ENCODE measurements at places on chromosomes 2 and 18.
A peak's percentile ranks its signal among the peaks of the same experiment; 100 is the strongest.

- DNase-seq = no peak
Measured at GRCh38 chr2:121596221-121597080, 52.8 kb downstream of the CLASP1 start.

GRCh38 chr2:134359367-134360081 lies 105.7 kb downstream of the MGAT5 start:
- no peak for DNase-seq

- no peak for DNase-seq
Measured at GRCh38 chr2:7886666-7887065, 795.2 kb upstream of the ID2 start.

DNA sequence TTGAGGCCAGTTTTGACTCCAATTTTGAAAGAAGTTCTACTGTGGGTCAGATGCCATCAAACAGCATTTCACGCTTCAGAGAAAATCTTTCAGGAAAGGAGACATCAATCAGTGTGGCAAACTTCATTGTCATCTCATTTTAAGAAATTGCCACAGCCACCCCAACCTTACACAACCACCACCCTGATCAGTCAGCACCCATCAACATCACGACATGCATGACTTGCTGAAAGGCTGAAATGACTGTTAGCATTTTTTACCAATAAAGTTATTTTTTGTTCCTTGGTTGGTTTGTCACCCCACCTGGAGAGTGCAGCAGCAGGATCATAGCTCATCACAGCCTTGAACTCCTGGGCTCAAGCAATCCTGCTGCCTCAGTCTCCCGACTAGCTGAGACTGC lies 10.4 kb downstream of the DNAJC10 start:
- DNase-seq = no peak

GRCh38 chr2:168200930-168201583 lies 46.3 kb downstream of the STK39 start:
- no peak for DNase-seq

DNA sequence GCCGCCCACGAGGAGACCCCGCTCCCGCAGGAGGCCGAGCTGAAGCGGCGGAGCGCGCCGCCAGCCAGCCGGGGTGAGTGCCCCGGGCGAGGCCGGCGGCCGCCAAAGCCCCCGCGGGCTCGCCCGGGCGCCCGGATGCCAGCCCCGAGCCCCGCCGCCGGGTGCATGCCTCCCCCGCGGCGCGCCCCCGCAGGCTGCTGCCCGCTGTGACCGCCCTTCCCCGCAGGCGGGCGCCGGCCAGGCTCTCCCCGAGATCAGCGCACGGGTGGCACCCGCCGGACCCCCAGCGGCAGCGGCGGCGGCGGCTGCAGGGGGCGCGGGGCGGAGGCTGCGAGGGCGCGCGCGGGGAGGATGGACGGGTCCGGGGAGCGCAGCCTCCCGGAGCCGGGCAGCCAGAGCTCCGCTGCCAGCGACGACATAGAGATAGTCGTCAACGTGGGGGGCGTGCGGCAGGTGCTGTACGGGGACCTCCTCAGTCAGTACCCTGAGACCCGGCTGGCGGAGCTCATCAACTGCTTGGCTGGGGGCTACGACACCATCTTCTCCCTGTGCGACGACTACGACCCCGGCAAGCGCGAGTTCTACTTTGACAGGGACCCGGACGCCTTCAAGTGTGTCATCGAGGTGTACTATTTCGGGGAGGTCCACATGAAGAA lies 470 bp downstream of the KCNF1 start:
- no peak for DNase-seq

GRCh38 chr2:9595746-9596145 lies 35.1 kb downstream of the YWHAQ start:
- DNase-seq = no peak

- no peak for DNase-seq
Measured at GRCh38 chr2:109385506-109385905, 228.3 kb downstream of the SEPTIN10 start.

GRCh38 chr18:64399566-64399965 lies 250.7 kb upstream of the LINC00305 start:
- DNase-seq = no peak

- no peak for DNase-seq
Measured at GRCh38 chr2:68176657-68177056, 19.0 kb downstream of the PNO1 start.

- DNase-seq = no peak
Measured at GRCh38 chr2:5946225-5947115, 254.3 kb downstream of the SOX11 start.

- no peak for DNase-seq
Measured at GRCh38 chr2:28216331-28216730, 176.3 kb upstream of the FOSL2 start.

DNA sequence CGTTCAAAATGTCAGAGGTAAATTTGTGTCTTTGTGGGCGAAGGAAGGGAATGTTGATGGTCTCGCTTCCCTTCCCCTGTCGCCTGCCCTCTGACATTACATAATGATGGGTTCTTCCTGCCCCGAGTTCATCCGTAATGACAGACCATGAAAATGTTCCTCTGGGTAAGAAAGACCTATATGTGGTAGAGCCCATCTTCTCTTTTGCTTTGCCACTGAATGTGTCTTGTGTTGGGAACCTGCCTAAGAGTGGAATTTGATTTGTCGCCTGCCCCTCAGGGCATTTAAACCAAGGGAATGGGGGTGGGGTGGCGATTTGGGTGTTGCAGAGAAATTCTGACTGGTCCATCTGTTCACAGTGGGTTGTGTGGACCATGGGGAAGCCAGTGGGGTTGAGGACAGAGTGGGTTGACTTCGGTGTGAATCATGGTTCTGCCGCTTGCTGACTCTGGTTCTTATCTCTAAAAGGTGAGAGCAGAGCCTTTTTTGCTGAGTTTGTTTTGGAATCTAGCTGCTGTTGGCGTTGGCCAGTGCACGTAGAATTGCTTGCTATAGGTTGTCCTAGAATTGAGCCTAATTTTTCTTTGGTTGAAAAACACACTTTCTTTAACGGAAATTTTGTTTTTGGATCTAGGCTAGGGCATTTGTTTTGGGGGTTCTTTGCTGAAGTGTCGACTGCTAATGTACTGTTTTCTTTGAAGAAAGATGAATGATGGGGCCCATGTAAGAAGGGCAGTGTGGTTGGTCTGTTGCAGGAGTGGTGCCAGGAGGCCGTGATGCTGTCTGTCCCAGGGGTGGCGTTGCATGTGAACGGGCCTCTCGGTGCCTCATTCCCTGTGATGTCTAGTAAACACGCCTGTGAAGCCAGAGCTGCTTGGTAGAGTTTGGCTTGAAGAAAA lies 1.3 kb downstream of the INPP4A start:
- DNase-seq = no peak

DNA sequence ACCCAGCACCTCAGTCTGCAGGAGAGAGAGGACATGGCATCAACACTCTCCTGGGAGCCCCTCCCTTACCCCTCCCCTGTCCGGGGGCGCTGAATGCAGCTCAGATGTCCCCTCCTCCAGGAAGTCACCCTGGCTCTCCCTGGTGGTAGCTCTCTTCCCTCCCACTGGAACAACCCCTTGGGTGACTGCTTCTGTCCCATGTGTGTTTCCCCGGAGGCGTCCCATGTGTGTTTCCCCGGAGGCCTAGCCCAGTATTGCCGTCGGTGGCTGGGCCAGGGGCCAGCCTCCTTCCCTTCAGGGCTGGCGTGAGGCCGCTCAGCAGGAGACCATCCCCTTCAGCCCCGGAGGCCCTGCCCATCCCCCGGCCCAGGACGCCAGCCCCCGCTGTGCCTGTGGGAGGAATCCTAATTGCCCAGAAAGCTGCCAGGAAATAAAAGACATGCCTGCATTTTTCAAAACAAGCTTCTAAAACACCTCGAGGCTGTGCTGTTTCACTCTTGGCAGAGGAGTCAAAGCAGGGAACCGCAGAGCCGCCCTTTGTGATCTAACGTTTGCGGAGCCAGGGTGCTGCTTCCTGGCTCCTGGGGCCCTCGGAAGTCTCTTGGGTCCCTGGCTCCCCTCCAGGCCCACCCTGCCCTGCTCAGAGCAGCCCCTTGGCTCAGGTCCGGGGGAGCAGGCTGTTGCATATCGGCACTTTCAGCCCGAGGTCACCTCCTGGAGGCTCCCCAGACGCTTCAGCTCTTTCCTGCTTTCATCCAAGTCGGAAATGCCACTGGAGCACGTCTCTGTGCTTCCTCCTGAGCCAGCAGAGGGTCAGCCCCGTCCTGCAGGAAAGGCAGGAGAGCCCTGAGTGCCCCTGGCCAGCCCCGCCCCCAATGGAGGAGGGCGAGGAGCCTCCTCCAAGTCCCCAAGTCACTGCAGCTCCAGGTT lies 11.4 kb downstream of the SNED1 start:
- DNase-seq = peak; percentile 26

GRCh38 chr2:152174574-152174973 lies 989 bp downstream of the STAM2 start:
- DNase-seq = no peak

GRCh38 chr2:232497348-232497747 lies 9.7 kb upstream of the ECEL1 start:
- DNase-seq = no peak

Measured in stimulated activated CD4-positive, alpha-beta T cell treated with anti-CD3 and anti-CD28 coated beads, Interleukin-4, amount 100 ng/mL, for 1 hour (primary cell).